ENCODE measurements at places on chromosomes 3 and 15. TPM values are rescaled to one million over a fixed set of nuclear protein-coding genes. Genes with fewer than 3 reads are reported as not detected.

- DNase-seq = no peak
Measured at GRCh38 chr15:101522621-101523559, 33.4 kb upstream of the PCSK6 start.

Gene ST8SIA2
- total RNA-seq = not detected

- DNase-seq = no peak
Measured at GRCh38 chr15:63984331-63984730, 62.0 kb downstream of the DAPK2 start.

DNA sequence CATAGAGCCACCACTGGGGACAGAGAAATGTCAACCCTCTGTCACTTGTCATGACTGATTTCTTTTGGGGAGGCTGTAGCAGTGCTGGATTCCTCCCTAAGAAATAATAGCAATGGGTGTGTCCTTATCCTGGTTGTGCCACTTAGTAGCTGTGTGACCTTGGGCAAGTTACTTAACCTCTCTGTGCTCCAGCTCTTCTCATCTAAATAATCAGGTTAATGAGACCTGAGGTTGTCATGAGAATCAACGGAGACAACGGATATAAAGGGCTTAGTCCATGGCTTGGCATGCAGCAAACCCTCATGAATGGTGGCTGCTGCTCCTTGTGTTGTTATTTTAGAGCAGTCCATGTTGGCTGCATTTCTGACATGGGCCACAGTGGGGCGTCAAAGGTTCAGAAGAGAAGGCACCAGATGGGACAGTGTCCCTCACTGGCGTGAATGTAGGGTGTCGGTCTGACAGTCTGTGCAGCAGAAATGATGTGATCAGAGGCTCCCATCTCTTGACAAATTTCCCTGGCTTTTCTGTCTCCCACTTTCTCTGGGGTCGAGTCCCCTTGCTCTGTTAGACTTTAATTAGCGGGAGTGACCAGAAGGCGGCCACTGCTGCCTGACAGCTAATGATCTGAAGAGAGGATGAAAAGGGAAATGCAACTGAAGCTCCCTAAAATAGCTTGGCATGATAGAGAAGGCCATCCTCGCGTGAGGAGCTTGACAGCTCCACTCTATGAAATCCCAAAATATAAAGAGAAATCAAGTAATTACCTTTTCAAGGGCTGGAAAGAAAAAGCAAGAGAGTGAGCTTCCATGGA, 209.4 kb downstream of the CADPS start:
- peak; percentile 49 for DNase-seq

- peak; percentile 47 for DNase-seq
Measured at GRCh38 chr3:56042326-56042951, 425.8 kb downstream of the ERC2 start.

DNA sequence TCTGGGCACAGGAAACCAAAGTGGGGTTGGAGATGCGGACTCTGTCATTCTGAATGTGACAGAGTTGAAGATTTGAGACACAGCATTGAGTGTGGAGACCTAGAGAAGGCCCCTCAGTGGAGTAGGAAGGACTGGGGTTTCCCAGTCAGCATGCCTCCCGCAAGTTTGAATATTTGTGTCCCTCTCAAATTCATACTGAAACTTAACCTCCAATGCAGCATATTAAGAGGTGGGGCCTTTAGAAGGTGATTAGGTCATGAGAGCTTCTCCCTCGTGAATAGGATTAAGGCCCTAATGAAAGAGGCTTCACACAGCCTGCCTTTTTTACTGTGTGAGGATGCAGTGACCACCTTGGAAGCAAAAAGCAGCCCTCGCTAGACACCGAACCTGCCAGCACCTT, 8.0 kb downstream of the HDDC3 start:
- no peak for DNase-seq

Gene PPP1R14D
- not detected for total RNA-seq

DNA sequence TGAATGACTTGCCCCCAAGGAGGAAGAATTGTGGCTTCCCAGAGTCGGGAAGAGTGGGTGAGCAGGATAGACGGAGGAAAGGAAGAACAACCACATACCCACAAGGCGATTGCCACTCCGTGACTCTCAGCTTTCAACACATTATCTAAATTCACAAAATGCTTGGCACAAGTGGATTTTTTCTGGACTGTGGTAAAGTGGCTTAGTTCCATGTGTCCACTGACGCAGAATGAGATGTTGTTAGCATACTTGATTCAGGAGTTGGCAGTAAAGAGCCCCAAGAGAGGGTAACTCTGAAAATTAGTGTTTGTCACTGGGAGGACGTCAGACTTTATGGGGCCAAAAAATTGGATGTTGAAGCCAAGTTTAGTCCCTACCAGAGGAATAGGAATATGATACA, 198.8 kb upstream of the CTNNB1 start:
- no peak for DNase-seq

Gene FBXW12
- total RNA-seq = not detected

Gene NME9
- not detected for total RNA-seq

DNA sequence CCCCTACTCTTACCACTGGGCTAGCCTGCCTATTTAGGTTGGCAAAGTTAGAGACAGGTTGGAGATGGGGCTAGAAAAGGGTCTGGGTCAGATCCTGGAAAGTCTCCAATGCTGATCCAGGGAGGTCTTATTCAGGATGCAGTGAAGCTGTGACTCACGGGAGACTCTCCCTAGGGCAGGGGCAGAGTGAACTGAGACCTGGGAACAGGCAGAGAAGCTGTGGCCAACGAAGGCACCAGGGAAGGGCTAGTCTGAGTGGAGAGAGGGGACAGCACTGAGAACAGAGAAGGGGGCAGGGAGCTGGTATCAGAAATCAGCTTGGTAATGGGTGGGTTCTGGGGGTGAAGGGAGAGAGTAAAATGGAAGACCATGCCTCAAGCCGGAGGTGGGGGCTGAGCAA, 2.2 kb downstream of the LTF start:
- DNase-seq = no peak

DNA sequence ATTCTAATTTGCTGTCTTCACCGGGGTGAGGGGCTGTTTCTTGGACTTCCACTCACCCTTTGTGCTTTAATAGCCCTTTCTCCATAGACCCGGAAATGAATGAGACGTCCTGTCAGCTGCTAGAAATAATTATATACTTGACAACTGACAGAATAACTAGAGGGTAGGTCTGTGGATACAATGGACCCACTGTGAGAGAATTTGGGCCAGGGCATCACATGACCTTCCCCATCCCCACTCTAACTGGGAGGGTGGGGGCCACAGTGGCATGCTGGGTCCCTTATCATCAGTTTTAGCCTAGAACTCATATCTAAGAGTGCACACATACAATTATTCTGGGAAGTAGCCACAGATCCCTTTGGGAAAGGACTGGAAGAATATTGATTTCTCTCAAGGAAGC, 25.9 kb upstream of the MINAR1 start:
- no peak for DNase-seq

DNA sequence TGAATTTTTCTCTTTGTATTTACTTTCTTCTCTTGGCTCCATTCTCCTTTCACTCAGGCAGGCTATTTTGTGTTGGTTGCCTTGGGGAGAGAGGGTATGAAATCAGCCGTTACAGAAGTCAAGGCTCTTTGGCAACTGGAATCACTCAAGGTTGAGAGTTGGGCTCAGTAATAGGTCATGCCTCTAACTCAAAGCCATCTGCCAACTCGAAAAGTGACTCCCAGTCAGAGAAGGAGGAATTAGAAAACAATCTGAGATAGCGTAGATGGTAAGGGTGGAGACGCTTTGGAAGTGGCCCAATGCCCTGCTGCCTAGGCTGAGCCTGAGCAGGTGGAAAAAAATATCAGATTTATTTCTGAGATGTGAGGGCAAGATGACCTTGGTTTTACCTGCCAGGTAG, 205.7 kb upstream of the ST8SIA2 start:
- no peak for DNase-seq

GRCh38 chr3:10933805-10934481, 58.6 kb upstream of the SLC6A1 start:
- DNase-seq = peak; percentile 82

Data from A172 (cell line).